ENCODE measurements at places on chromosomes 4 and X. TPM values are rescaled to one million over a fixed set of nuclear protein-coding genes. Genes with fewer than 3 reads are reported as not detected.

The NOX1 gene
- not detected for total RNA-seq

The AIMP1 gene
- total RNA-seq: 21.6 TPM

The UGT2B10 gene
- not detected for total RNA-seq

The CYP4V2 gene
- total RNA-seq: 1.3 TPM

The CT55 gene
- total RNA-seq: not detected

The SLC10A4 gene
- not detected for total RNA-seq

The PLAC1 gene
- not detected for total RNA-seq

The PCYT1B gene
- under 0.01 TPM for total RNA-seq

The PABPC1L2A gene
- total RNA-seq: not detected

The GPR101 gene
- total RNA-seq: not detected

The STX18 gene
- total RNA-seq: 20.7 TPM

The CDKN2AIP gene
- 13.1 TPM for total RNA-seq

The PCSK1N gene
- total RNA-seq: not detected

The FAM47A gene
- total RNA-seq: not detected

The SYP gene
- 0.28 TPM for total RNA-seq

The HSFX1 gene
- total RNA-seq: 0.36 TPM

The EGFL6 gene
- not detected for total RNA-seq

The GPR50 gene
- total RNA-seq: not detected

The FHIP1A gene
- total RNA-seq: under 0.01 TPM

Data from endothelial cell of coronary artery (primary cell).